ENCODE measurements at places on chromosomes 6 and 20.

- DNase-seq: no peak
These were observed 50.6 kb downstream of the NCOA6 start for GRCh38 chr20:34774886-34775285.

GRCh38 chr20:59346061-59346460 lies 45.6 kb downstream of the EDN3 start:
- no peak for DNase-seq

- DNase-seq: no peak
These were observed 8.7 kb downstream of the NCOA5 start for GRCh38 chr20:46081074-46081473.

DNA sequence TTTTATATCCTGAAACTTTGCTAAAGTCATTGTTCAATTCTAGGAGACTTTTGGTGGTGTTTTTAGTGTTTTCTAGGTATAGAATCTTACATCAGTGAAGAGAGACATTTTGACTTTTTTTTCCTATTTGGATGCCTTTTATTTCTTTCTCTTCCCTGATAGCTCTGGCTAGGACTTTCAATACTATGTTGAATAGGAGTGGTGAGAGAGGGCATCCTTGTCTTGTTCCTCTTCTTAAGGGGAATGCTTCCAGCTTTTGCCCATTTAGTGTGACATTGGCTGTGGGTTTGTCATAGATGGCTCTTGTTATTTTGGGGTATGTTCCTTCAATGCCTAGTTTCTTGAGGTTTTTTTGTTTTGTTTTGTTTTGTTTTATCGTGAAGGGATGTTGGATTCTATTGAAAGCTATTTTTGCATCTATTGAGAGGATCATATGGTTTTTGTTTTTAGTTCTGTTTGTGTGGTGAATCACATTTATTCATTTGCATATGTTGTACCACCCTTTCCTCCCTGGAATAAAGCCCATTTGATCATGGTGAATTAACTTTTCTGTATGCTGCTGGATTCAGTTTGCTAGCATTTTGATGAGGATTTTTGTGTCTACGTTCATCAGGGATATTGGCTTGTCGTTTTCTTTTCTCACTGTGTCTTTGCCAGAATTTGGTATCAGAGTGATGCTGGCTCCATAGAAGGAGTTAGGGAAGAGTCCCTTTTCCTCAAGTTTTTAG lies 540.1 kb upstream of the FLRT3 start:
- DNase-seq: no peak

- DNase-seq: no peak
These were observed 563.5 kb downstream of the GRIK2 start for GRCh38 chr6:101956961-101957360.

GRCh38 chr6:78243519-78243918 lies 590.7 kb downstream of the MEI4 start:
- no peak for DNase-seq

DNA sequence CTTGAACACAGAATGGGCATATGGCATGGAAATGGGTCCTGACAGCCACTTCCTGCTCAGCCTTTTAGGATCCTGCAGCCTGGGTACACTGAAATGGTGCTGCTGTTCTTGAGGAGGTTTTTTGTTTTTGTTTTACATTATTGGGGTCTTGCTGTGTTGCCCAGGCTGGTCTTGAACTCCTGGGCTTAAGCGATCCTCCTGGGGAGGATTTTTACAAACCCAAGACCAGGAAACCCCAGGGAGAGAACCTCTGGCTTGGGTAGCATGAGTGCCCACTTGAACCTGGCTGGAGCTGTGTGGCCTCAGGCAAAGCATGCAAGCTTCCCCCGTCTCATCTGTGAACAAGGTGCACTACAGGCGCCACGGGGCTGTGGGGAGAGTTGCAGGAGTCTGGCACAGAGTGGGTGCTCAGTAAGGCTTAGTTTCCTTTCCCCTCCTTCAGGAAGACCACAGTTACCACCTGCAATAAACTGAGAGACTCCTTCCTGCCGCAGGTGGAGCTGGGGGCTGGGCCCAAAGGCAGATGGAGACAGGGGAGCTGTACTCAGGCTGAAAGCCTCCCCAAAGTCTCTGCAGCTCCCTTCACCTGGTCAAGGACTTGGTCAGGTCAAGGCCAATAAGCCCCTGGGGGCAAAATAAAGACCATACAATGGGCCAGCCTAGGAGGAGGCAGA lies 1.8 kb downstream of the SLA2 start:
- DNase-seq: peak; percentile 38

DNA sequence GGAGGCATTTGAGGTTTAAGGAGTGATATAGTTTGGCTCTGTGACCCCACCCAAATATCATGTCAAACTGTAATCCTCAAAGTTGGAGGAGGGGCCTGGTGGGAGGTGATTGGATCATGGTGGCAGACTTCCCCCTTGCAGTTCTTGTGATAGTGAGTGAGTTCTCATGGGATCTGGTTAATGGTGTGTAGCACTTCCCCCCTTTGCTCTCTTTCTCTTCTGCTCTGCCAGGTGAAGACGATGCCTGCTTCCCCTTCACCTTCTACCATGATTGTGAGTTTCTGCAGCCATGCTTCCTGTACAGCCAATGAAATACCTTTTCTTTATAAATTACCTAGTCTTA lies 1.7 kb upstream of the HDDC2 start:
- no peak for DNase-seq

GRCh38 chr20:25203871-25204320 lies 8.4 kb downstream of the ENTPD6 start:
- DNase-seq: no peak

DNA sequence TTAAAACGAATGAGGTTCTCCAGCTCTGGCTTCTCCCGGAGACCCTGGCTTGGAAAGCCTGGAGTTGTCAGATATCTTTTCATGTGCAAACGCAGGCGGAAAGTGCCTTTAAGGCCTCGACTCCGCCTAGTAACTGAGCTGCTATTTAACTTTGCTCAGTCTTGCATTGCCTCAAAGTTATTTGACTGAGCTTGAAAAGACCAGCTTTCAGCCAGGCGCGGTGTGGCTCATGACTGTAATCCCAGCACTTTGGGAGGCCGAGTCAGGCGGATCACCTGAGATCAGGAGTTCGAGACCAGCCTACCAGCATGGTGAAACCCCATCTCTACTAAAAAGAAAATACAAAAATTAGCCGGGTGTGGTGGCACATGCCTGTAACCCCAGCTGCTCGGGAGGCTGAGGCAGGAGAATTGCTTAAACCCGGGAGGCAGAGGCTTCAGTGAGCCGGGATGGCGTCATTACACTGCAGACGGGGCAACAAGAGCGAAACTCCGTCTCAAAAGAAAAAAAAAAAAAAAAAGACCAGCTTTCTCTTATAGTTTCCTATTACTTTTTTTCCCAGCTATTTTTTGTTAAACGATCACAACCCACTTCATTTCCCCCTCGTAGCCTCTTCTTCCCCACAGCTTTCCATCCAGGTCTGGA lies 1.9 kb downstream of the GCNT2 start:
- no peak for DNase-seq

GRCh38 chr6:17013701-17014100 lies 88.1 kb upstream of the STMND1 start:
- DNase-seq: no peak

DNA sequence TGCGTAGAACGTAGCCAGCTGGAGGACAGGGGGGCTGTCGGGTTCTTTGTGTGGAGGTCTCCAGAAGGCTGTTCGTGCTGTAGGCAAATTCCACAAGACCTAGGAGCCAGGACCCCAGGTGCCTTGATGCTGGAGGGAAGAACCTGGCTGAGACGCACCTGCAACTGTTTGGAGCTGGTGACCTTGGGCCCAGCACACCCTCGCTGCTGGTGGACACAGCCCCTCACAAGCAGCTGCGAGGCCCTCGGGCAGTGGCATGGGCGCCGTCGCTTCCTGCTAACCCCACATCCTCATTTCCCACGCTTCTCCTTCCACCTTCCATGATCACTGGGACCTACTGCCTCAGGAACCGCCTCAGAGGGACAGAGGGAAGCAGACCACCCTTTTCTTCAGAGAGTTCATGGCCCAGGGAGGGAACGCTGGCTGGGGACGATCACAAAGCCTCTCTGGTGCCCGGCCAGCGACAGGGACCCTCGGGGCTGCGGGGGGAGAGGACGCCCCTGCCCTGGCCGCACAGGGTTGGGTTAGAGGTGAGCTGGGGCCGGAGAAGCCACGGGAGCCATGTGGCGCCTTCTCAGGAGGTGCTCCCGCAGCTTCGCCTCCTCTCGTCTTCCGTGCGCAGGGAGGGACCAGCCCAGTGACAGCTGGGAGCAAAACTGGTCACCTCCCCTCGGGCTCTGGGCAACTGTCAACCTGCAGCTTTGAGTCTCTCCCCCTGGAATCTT lies 18.4 kb downstream of the DLL1 start:
- DNase-seq: no peak

DNA sequence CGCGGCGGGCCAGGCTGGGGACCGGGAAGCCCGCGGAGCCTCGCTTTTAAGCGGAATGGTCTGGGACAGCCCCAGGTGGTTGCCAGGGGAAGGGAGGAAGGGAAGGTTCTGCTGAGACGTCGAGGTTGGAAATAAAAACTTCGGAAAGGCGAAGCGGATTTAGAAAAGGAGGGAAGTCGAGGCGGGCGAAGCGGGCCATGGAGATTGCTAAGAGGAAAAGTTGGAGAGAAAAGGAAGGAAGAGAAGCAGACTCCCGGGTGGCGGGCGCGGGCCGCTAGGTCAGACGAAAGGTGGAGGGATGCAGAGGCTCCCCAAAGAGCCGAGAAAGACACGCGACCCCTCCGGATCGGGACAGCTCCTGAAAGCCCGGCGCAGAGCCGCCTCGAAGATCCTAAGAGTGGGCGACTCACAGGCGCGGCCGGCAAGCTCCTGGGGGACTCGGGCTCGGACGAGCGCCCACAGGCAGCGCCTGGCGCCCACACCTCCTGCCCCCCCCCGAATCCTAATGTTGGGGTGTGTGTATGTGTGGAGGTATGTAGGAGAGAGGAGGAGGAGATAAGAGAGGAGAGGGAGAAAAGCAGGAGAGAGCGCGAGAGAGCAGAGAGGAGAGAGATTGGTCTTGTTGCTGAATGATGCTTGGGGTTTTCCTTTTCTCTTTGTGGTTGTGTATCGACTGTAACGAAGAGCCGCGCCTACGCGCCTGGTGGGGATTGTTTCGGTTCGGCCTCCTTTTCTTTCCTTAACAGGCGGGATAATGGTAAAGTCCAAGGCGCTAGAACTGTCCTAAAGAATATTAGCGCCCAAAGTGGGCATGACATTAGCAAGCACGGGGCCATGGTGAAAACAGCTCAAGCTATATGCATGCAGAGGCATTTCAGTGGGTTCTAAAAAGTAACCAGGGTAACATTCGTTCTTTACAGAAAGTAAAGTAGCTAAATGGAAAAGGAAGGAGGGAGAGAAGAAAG lies 1.5 kb downstream of the TFAP2B start:
- no peak for DNase-seq

DNA sequence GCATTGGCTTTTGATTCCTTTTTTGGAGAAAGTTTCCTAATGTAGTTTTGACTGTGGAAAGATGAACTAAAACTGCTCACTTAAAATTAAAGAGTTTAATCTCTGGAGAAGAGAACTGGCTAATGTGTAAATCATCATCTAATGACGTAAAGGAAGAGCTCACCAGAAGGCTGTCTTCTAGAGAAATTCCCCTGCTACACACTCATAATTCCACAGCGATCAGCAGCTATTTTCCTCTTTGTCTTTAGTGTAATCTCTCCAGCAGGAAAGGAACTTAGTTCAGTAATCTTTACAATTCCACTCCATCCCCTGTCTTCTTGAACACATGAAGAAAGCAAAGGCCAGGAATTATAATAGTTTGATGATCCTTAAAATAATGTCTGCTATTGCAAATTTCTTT lies 15.8 kb downstream of the SPTLC3 start:
- DNase-seq: no peak

GRCh38 chr6:145199961-145200360 lies 535.4 kb downstream of the EPM2A start:
- no peak for DNase-seq

- no peak for DNase-seq
These were observed 65.2 kb downstream of the CDS2 start for GRCh38 chr20:5191829-5192569.

DNA sequence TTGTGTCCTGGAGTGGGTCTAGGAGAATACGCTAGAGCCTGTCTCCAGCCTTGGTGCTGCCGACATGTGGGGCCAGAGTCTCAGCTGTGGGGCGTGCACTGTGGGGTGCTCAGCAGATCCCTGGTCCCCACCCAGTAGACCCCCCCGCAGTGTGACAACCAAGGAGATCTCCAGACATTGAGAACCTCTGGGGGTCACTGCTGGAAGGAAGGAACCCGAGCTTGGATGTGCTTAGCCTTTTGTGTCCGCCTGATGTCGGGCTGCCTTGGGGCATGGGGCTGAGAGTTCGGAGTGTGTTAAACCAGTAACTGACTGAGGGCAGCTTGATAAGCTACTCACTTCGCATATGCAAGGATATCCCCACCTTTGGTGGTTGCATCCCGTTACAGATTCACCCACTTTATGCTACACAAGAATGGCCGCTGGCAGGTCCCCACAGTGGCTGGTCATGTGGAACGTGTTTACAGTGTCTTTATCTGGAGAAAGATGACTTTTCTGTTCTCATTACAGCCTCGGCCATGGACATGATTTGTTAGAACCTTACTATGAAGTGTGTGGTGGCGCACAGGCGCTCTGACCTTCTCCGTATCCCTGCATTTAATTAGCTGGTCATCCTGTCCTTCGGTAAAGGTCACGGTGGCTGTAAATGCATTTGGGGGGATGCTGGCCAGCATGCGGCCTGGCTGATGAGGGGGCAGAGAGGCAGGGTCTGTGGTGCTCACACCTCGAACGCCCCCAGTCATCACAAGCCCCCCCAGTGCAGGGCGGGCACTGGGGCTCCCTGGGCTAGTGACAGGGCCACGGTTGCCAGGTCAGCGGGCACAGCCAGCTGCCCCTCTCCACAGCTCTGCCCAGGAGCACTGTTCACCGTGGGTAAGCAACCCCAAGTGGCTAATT lies 366.8 kb downstream of the TAF4 start:
- no peak for DNase-seq

DNA sequence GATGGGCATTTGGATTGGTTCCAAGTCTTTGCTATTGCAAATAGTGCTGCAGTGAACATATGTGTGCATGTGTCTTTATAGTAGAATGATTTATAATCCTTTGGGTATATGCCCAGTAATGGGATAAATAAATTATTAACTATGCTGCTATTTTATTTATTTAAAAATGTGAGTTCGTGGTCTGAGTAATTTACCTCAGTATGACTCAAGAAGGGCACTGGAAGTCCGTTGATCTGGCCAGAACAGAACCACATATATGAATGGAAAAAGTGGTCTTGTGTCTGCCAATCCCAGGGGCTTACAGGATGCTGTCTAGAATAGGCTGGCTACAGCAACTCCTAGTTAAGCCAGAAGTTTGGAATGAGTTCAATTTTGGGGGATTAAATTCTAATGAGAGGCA lies 27.6 kb upstream of the HLA-C start:
- no peak for DNase-seq

- no peak for DNase-seq
These were observed 106.9 kb downstream of the IPCEF1 start for GRCh38 chr6:154249499-154250298.

Data from stimulated activated CD8-positive, alpha-beta memory T cell treated with anti-CD3 and anti-CD28 coated beads, Interleukin-7, amount 100 ng/mL, for 24 hours (primary cell).